ENCODE measurements at places on chromosomes 3 and 15.
A peak's percentile ranks its signal among the peaks of the same experiment; 100 is the strongest.

DNA sequence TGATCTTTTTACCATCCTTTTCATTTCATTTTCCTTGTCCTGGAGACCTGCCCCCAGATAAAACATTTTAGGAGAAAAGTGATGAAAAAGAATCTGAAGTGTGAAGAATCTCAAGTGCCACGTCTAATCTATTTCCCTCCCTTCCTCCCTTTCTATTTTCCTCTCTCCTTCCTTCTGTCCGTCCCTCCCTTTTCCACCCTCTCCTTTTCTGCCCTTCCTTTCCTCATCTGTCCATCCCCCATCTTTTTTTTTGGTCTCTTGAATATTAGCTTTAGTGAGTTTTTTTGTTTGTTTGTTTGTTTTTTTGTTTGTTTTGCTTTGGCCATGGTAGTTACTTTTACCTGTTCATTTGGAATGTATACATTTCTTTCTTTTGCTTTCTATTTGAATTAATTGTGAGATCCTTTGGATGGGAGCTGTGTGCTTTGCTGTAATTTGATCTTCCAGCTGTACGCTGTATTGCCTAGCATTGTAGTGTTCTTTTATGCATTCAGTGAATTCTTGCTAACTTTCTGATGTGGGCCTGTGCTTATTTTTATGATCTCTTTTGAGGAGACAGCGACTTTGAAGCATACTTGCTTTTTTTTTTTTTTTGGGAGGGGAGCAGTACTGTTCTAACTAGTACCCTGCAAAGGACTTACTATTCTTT lies 19.2 kb downstream of the CDIN1 start:
- DNase-seq = no peak

GRCh38 chr15:63985221-63986184 lies 60.8 kb downstream of the DAPK2 start:
- DNase-seq = no peak

DNA sequence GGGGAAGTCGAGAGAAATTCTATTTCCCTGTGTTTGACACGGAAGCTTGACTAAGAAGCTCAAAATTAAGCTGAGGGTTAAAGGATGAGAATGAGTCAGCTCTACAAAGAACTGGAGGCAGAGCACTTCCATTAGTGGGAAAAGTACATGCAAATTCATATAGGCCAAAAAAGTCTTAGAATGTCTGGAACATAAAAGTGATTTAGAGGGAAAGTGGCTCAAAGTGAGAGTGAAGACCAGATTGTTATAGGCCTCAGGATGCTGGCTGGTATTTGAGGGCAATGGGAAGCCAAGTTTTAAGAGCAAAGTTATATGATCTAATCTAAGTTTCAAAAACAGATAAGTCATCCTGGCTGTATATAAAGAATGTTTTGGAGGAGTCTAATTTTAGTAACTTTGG lies 857.3 kb downstream of the NAALADL2 start:
- DNase-seq = no peak

DNA sequence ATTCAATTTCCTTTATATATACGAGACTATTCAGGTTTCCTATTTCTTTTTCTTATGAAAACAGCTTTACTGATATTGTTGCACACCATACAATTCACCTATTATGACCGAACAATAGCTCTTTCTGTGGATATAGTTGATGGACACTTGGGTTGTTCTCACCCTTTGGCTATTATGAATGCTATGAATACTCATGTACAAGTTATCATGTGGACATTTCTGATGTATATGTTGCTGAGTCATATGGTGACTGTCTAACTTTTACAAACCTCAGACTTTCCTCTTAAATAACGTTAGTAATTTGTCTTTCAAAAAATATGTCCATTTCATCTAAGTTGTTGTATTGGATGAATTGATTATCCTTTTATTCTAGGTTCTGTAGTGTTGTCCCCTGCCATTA lies 15.7 kb upstream of the USF3 start:
- no peak for DNase-seq

DNA sequence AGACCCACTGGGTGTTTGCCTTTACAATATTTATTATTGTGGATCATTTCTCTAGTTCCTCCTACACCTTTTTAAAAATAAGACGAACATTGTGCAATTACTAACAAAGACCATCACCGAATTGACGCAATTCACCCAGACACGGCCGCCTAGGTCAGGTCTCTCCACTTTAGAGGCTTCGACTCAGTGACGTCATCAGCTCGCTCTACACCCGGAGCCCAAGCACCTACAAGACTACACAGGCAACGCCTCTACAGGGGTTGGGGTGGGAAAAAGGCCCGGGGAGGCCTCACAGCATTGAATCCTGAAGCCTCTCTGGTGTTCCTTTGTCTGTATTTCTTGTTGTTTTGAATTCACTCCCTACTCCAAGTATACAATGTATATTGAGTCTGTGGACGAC lies 16.6 kb downstream of the ZIC4 start:
- no peak for DNase-seq

DNA sequence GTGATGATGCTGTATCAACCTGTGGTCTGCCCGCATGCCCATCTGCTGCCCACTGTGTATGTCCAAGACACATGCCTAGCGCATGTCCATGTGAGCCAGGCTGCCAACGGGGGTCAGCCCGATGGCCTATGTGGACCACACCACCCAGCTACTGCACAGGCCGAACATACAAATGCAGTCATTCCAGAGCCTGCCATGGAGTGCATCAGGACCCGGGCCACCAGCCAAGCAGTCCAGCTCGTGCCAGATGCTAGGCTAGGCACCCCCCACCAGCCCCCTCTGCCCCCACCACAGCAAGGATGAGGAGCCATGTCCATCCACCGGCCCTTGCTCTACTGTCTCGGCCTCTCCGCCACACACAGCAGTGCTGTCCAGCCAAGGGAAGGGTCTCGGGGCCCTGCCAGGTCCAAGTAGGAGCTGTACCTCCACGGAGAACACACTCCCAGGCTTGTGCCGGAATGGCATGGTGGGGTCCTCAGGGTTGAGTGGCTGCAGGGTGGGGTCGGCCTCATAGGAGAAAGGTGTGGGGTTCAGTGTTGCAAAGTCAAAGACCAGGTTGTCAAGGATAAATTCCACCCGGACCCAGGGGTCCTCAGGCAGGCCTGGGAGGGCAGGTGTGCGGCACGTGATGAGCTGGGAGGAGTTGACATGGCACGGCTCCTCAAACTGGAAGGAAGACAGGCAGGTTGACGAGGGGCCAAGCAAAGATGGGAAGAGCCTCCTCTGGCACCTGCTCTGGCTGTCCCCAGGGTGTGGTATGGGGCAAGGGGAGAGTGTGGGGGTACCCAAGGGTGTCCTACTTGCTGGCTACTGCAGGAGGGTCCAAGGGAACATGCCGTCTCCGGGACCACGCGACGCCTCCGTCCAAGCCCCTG lies 15.3 kb downstream of the PLXNB1 start:
- DNase-seq = no peak

- no peak for DNase-seq
Observed at GRCh38 chr3:179074656-179075055, 3.0 kb upstream of the ZMAT3 start.

GRCh38 chr3:194828926-194829325 lies 143.2 kb downstream of the FAM43A start:
- no peak for DNase-seq

DNA sequence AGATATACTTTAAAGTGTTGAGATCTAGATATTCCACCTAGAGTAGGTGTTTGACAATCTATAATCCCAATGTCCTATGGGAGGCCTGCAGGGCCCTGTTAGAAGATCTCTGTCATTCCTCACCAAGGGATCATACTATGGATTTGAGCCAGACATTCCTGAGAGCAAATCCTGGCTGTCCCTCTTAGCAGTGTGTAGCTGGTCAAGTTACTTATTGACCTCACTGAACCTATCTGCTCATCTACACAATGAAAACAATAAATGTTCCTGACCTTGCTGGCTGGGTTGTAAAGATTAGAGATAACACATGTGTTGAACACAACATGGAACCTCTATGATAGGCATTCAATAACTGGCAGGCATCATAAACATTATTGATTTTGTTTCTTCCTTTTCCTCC lies 265.6 kb upstream of the ATP11B start:
- no peak for DNase-seq

- no peak for DNase-seq
Observed at GRCh38 chr15:66942649-66943390, 122.6 kb upstream of the SMAD3 start.

GRCh38 chr3:123385981-123386380 lies 62.9 kb downstream of the ADCY5 start:
- no peak for DNase-seq

DNA sequence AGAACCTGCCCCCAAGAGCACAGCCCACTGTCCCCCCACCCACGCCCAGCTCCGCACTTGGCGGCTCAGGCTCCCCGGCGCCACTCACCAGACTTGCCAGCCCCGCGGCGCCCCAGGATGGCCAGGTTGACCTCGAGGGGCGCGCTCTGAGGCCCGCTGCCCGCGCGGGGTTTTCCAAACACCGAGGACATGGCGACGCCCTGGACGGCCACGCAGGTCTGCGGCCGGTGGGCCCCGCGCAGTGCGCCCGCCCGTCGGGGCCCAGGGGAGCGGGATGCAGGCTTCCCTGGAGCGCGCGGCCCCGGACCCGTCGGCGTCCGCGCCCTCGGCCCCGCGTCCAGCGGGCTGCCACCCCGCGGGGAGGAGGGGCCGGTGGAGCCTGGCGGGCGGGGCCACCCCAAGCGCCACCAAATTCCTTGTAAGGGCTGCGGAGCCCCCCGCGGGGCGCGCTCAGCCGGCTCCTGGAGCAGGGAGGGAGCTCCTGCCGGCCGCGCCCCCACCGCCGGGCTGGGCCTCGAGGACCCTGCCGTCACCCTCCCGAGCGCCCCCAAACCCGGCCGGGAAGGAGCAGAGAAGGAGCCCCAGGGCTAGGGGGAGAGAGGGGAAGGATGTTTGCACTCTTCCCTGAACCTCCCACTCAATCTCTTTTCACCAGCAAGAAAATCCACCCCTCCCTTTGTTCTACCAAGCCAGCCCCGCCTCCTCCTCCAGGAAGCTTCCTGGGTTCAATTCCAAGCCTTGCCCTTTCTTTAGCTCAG lies at the start of gene RASL12:
TSS of gene RASL12 (minus strand) at position 347 of the 758 bp plus-strand sequence. CDS start at position 191, 156 bp downstream.
- DNase-seq = no peak

- DNase-seq = no peak
Observed at GRCh38 chr15:75861750-75862402, 18.6 kb downstream of the UBE2Q2 start.

DNA sequence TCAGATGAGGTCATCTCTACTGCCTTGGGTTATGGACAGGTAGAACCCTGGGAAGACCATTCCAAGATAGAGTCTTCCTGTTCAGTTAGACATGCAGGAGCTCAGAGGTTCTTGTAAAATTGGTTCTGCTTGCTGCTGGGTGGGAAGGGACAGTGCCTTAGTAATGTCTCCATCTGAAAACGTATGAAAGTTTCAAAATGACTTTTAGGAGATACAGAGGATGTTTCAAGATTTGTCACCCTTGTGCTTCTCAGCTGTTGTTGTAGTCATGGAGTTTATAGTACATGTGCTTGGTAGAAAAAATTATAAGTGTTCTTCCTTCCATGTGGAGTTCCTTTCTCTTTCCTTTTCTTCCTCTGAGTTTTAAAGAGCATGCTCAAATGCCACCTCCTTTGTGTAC lies 885.2 kb upstream of the CFAP20DC start:
- DNase-seq = no peak

DNA sequence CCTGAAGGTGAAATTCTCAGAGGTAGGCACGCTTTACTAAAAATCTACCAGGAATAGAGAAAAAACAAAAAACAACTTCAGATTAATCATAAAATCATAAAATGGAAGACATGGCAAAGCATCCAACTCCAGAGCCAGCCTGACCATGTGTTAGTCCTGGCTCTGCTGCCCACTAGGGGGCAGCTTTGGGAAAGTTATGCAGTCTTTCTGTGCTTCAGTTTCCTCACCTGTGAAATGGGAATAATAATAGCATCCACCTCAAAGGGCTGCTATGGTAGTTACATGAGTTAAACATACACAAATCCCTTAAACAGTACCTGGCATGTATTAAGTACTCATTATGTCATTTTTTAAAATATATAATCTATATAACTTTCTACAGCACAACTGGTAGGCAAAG lies 52.3 kb downstream of the WNT5A start:
- no peak for DNase-seq

GRCh38 chr3:150639262-150639661 lies 36.1 kb downstream of the SELENOT start:
- no peak for DNase-seq

GRCh38 chr15:90059208-90059985 lies 42.9 kb downstream of the IDH2 start:
- DNase-seq = peak; percentile 32

DNA sequence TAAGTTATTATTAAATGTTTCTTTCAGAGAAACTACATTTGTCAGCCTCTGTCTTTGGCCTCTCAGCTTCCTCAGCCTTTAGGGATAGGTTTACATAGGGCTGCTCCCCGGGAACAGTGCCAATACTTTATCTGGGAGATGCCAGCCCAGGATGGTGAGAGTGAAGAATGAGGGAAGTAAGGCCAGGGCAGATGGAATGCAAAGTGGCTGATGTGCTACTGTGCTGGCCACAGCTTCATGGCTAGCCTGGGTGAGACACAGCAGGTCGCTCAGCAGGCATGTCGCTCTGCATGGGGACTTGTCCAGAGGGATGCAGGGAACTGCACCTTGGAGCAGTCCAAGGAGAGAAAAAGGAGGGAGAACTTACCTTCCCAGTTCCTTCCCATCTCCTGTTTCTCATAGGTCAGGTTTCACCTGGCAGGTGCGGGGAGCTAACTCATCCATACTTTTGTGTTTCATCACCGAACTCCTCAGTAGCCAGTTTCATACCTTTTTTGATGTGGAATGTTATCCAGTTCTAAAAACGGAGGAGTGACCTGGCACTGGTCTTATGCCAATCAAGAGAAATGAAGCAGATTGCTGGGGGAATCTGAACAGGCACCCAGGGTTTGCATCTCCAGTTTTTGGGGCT lies 30.9 kb upstream of the C15orf39 start:
- no peak for DNase-seq
